Ovary (tissue), 10 donors: ENCODE measurements at places on chromosomes 3 and 15. TPM values are rescaled to one million over a fixed set of nuclear protein-coding genes. Genes with fewer than 3 reads are reported as not detected.

DNA sequence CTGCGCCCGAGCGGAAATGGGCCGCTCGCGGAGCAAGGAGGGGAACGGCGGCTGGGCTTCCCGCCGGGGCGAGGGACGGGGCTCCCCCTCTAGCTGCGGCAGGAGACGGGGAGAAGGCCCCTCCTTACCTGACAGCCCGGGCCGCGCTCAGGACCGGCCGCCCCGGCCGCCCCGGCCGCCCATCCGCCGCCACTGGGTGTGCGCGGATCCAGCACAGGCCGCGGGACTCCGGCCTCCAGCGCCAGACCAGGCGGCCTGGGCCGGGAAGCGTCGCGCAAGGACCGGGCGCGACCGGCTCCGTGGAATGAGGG, 296 bp downstream of the TPRA1 start:
- DNase-seq: no peak

DNA sequence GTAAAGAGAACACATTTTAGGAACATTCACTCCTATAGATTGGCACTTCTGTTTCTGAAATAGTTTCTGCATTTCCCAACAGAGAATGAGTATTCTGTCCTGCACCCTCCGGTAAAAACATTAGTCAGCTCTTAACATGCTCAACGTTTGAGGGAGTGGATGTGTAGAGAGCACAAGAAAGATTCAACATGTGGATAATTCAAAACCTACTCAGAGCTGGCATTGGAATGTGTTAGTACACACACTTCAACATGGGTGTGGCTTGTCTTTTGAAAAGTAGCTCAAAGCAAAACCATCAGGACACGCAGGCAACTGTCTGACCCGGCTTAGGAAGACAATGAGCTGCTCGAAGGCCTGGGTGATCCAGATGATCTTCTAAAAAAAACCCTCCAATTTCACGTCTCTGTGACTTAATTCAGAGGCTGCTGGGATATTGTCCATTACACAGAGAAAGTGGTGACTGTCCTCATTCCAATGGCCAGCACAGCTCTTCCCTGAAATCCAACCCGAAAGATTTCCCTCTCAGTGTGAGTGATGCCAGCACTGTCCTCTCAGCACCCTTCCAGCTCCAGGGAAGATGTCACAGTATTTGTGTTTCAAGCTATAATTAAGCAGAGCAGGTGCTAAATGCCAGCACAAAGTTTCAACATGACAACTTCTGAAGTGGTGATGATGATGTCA, 18.1 kb downstream of the FBN1 start:
- DNase-seq: no peak

DNA sequence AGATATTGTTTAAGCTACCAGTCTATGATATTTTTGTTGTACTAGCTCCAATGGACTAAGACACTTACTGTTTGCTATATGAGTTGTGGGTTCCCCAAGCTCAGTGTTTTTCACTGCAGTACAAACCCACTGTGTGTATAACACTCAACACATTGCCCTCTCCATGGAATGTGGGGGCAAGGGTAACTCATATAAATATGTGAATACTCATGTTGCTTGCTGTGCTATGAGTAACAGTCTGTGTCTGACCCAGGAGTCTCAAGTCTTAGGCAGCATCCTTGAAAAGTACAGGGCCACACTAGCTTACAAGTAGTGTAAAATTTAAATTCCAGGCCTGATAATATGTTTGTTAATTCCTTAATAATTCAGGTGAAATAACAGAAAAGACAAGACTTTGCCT, 22.5 kb upstream of the CNTN3 start:
- no peak for DNase-seq

DNA sequence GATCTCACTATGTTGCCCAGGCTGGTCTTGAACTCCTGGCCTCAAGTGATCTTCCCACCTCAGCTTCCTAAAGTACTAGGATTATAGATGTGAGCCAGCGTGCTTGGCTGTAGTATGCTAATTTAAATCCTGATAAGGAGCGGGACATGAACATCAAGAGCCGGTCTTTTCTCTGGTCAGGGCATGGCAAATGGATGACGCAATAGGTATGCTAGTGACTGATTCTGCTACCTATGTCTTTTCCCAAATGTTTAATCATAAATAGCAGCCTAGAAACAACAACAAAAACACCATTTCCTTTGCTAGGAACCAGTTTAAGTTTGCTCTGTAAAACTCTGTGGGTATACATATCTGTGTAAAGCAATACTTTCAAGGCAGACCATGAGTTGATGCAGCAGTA, 64.7 kb downstream of the STARD9 start:
- no peak for DNase-seq

DNA sequence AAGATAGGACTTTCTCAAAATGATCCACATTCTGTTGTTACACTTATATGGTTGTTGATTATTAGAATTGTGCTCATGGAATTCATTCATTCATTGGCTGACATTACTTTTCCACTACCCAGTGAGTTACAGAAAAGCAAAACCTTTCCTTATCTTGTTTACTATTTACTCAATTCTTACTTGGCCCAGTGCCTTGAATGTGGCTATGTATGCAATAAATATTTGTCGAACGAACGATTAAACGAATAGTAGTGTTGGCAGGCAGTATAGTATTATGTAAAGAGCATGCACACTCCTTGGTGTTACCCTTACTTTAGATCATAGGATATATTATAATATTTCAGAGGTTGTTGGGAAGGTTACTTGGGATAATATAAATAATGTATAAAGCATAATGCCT, 31.0 kb downstream of the CTDSPL2 start:
- DNase-seq: no peak

The IGSF11 gene
- total RNA-seq: 22.3 TPM

The CAPN7 gene
- total RNA-seq: 66.3 TPM

The KBTBD12 gene
- total RNA-seq: 0.40 TPM

The CHRD gene
- total RNA-seq: 20.5 TPM
